ENCODE measurements at places on chromosomes 4 and X.
A peak's percentile ranks its signal among the peaks of the same experiment; 100 is the strongest.

- DNase-seq = no peak
Observed at GRCh38 chr4:108813261-108813660, 50.4 kb upstream of the ETNPPL start.

DNA sequence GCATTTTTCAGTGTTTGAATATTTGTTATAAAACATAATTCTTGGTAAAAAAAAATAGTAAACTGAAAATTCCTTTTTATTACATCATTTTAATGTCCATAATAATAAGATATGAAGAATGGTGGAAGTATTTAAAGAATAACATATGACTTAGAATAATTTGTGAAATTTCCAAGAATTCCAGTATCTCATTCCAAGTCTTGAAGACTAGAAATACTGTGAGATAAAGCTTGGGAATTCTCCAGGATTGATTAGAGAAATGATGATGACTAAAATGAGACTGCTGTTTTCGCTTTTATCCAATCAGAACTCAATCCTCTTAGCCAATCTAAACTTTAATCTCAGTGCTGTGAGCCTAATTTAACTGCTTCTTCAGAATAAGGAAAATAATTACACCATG lies 184.2 kb upstream of the HCCS start:
- DNase-seq = no peak

- peak; percentile 48 for DNase-seq
Observed at GRCh38 chr4:90584051-90584450, 456.9 kb downstream of the CCSER1 start.

GRCh38 chr4:19992471-19993093 lies 259.1 kb upstream of the SLIT2 start:
- DNase-seq = no peak

- DNase-seq = no peak
Observed at GRCh38 chrX:9153300-9153699, 119.4 kb upstream of the FAM9B start.

- no peak for DNase-seq
Observed at GRCh38 chr4:119851649-119852048, 215.0 kb downstream of the MAD2L1 start.

- no peak for DNase-seq
Observed at GRCh38 chrX:68833855-68834331, 5.1 kb downstream of the EFNB1 start.

Measured in D341Med (cell line).